ENCODE measurements at places on chromosomes 4 and X.
A peak's percentile ranks its signal among the peaks of the same experiment; 100 is the strongest.

DNA sequence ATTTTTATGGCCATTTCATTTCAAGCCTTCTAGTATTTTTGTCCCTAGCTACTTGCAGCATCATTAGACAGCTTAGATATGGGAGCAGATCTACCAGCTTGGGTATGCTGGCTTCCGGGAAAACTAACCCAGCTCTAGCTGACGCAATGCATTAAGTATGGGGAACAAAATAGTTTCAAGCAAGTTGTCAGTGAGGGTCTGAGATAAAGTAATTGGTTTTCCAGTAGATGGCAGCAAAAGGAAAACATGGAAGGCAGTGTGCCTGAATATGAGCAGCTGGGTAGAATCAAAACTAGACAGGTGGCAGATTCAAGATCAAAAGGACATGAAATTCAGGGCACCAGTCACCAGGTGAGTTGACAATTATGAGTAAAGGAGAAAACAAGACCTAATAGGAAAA, 340.9 kb upstream of the CTSO start:
- DNase-seq: peak; percentile 86

DNA sequence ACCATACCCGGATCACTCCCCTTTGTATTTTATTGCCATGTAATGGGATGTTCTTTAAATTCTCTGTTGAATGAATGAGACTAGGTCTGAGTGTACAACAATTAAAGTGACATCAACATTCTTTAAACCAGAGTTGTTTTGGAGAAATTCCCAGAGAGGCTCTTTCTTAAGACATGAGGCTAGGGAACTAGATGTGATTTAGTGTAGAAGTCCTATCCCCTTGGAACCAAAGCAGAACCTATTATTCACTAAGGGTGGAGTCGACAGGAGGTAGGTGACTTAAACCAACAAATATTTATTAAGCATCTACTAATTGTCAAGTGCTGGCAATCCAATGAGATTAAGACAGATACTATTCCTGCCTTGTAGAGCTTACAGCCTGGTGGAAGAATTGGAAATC, 1.7 kb downstream of the EIF1AX start:
- peak; percentile 27 for DNase-seq

DNA sequence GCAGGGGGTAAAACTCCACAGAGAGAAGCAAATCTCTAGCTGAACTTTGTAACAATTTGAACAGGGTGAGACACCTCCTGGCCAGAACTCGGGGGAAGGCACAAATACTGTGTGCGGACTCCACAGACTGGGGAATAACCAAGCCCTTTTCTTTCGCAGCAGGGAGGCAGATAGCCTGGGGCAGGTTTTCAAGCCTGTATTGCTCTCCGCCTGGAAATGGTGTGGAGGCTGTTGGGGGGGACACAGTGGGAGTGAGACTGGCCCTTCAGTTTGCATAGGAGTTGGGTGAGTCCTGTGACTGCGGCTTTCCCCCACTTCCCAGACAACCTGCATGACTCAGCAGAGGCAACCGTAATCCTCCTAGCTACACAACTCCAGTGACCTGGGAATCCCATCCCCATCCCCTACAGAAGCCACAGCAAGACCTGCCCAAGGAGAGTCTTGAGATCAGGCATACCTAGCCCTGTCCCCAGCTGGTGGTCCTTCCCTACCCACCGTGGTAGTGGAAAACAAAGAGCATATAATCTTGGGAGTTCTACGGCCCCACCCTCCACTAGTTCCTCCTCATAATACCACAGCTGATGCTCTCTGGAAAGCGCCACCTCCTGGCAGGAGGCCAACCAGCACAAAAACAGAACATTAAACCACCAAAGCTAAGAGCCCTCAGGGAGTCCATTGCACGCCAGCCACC, 12.9 kb upstream of the SMPX start:
- DNase-seq: peak; percentile 15

GRCh38 chr4:140719686-140720085, 36.5 kb downstream of the TBC1D9 start:
- DNase-seq: no peak

- DNase-seq: no peak
These were observed 83.2 kb downstream of the RBM47 start for GRCh38 chr4:40546506-40546905.

DNA sequence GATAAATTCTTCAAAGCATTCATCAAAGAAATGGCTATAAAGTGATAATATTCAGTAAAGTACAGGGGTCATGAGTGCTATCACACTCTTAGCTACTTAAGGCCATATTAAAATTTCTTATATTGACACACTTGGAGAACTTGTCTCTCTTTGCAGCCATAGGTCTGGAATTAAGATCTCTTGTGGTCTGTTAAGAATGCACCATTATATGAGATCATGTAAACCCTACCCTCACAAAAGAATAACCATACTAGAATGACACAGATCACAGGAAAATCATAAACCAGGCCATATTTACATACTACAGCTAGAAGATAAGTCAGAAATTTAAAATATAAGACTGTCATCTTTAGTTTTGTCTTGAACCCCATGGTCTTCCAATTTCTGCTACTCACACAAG, 434.3 kb downstream of the PDGFC start:
- no peak for DNase-seq

- no peak for DNase-seq
These were observed 107.8 kb upstream of the MYOZ2 start for GRCh38 chr4:119027811-119028210.

- no peak for DNase-seq
These were observed 231.6 kb downstream of the RAPGEF2 start for GRCh38 chr4:159334461-159334860.

DNA sequence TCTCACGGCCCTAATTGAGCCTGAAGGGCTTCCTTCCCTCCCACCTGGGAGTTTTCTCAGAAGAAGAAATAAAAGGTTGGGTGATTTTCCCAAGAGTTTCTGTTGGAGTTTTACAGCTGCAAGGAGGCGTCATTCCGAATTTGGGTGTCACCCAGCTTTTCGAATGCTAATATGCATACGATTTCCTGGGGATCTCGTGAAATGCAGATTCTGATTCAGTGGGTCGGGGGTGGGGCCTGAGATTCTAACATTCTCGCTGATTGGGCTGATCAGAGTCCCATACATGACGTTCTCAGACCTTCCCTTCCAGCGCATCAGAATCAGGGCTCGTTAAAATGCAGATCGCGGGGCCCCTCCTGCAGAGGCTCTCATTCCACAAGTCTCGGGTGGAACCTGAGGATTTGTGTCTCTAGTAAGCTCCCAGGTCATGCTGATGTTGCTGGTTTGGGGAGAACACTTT, 125.8 kb upstream of the STX18 start:
- DNase-seq: no peak

DNA sequence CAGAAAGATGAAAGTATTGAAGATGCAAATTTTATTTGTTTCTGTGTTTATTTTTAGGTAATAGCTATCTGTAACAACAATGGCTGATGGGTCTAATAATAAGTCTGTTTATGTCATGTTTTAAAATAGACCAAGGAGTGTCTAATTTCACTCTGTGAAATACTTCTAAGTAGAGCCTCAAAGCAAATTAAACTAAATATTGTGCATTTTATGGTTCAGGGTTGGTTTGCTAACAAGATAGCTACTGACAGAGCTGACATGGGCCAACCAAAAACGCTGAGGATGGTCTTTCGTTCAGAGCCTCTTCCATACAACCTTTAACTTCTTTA, 437.6 kb upstream of the CTSO start:
- DNase-seq: no peak

DNA sequence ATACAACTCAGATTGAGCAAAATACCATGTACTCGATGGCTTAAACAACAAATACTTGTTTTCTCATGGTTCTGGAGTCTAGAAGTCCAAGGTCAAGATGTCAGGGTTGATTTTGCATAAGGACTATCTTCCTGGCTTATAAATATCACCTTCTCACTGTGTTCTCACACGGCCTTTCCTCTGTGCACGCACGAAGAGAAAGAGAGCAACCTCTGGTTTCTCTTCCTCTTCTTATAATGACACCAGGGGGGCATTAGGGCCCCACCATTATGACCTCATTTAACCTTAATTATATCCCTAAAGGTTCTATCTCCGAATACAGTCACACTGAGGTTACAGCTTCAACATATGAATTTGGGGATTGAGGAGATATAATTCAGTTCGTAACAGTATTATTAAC, 504.0 kb downstream of the MAGEE1 start:
- no peak for DNase-seq

- DNase-seq: no peak
These were observed 25.7 kb downstream of the TRPC5 start for GRCh38 chrX:112056886-112057285.

- DNase-seq: no peak
These were observed 45.8 kb downstream of the TEX13B start for GRCh38 chrX:107936434-107936730.

DNA sequence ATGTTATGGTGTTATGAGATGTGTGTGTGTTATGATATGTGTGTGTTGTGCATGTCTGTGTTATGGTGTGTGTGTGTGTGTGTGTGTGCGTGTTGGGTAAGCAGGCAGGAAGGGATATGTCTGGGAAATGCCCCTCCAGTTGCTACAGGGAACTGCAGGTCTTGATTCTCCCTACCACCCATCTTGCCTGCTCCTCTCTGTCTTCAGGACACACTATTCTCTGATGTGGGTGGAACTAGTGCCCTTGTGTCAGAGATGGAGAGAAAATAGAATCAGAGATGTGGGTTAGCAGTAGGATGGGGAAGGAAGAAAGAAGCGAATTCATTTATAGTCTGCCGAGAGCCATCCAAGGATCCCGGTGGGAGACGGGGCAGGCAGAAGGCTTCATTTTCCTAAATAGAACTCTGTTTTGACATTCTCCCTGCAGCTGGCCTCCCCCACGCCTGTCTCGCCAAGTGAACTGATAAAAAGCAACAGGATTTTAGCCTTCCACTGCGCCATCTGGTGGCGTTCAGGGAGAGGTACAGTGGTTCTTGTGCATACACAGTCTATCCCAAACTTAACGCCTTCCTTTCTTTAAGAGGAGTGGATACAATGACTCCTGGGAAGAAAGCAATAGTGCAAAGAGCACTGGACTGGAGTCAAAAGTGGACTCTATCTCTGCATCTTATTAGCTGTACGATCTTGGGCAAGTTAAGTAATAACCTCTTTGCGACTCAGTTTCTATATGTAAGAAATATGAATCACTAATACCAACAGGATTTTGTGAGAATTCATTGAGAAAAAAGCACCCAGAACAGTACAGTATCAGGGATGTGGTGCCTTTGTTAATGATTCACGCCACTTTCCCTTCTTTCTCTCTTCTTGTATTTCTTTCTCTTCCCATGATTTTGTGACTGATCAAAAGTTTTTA, 14.1 kb upstream of the MGST2 start:
- DNase-seq: peak; percentile 90
